ENCODE measurements at places on chromosomes 2 and 18. TPM values are rescaled to one million over a fixed set of nuclear protein-coding genes. Genes with fewer than 3 reads are reported as not detected.

Gene UGT1A5
- 2.9 TPM for polyA plus RNA-seq

Gene EML6
- polyA plus RNA-seq: 0.88 TPM

Gene GNAL
- 1.6 TPM for polyA plus RNA-seq

Gene MROH2A
- 0.22 TPM for polyA plus RNA-seq

Gene ALKAL2
- 0.45 TPM for polyA plus RNA-seq

Gene LGALSL
- 21.4 TPM for polyA plus RNA-seq

Gene SPDYA
- 0.40 TPM for polyA plus RNA-seq

Gene ARHGAP28
- 0.69 TPM for polyA plus RNA-seq

Gene LYG2
- not detected for polyA plus RNA-seq

Gene SERPINB12
- polyA plus RNA-seq: 1.4 TPM

Gene MAP3K19
- polyA plus RNA-seq: not detected

Gene DHRS9
- 9.2 TPM for polyA plus RNA-seq
